ENCODE measurements at places on chromosomes 5 and 9.

- DNase-seq: no peak
Observed at GRCh38 chr5:108386345-108387061, 4.6 kb upstream of the FBXL17 start.

GRCh38 chr9:13266167-13266566, 13.3 kb downstream of the MPDZ start:
- no peak for DNase-seq

GRCh38 chr9:133151601-133152525, 11.9 kb downstream of the GBGT1 start:
- DNase-seq: no peak

GRCh38 chr5:7845557-7845956, 5.4 kb downstream of the CFAP90 start:
- DNase-seq: no peak

- no peak for DNase-seq
Observed at GRCh38 chr9:69894720-69895119, 74.1 kb downstream of the CFAP95 start.

GRCh38 chr5:127367946-127368465, 77.4 kb downstream of the MEGF10 start:
- no peak for DNase-seq

GRCh38 chr9:126490871-126491567, 122.7 kb upstream of the LMX1B start:
- DNase-seq: no peak

- no peak for DNase-seq
Observed at GRCh38 chr9:136175616-136176197, 29.2 kb downstream of the LHX3 start.

- DNase-seq: no peak
Observed at GRCh38 chr5:65468633-65469032, 13.1 kb downstream of the ADAMTS6 start.

GRCh38 chr5:168683247-168683926, 104.2 kb upstream of the PANK3 start:
- no peak for DNase-seq

DNA sequence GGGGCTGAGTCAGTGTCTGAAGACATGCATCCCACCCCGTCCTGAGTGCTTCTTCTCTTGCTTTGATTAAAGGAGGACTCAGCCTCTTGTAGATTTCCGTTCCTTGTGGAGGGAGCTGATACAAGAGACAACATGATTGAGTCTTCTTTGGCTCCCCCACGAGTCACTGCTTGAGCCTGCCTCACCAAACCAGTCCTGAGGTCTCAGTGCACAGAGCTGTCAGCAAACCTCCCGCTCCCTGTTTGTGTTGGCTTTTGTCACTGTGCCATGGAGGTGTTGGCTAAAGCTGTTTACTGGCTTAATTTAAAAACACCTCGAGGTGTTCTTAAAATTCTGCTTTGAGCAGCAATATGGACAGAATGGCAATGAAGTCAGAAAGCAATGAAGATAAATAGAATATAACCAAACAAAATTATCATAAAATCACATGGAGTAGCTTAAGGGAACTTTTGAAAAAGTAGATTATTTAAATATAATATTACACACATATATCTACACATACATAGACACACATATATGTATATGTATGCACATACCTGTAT, 234.1 kb upstream of the ANKRD55 start:
- DNase-seq: no peak

- no peak for DNase-seq
Observed at GRCh38 chr9:112325127-112325526, 8.3 kb downstream of the PTBP3 start.

- DNase-seq: no peak
Observed at GRCh38 chr9:93166699-93167098, 17.2 kb upstream of the WNK2 start.

DNA sequence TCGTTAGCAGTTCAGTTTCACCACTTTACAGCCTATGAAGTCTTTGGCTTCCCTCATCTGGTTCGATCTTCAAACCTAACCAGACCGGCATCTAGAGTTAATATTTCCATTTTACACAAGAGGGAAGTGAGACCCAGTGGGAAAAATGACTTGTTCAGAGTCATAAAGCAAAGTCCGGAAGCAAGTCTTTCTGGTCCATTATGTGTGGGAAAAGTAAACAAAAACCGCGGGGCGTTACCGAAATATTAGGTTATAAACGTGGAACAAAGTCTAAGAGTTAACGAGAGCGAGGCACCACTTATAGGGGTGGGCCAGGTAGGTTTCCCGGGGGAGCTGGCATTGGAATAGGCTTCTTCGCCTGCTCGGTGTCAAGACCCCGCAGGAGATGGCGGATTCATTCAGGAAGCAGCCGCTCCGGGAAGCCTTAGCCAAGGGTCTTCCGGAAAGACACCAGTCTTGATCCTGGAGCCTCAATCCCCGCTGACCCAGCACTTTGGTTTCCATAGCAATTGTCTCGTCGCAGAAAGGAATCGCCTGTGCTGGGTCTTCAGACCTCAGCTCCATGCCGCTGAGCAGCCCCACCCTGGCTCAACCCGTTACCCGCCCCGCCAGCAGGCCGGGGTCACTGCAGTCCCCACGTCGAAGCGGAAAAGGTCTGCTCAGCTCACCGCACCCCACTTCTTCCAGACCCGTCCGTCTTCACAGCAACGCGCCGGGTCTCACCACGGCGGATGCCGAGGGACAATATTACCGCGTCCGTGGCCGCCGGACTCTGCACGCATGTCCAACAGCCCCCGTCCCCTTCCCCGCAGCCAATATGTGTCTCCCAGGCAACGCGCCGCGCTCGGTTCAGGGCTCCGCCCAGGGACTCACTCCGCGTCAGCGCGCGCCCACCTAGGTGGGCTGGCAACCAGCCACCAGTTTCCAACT, at the start of gene C5orf52:
TSS of gene C5orf52 (plus strand) at position 872 of the 930 bp plus-strand sequence. CDS start 82 bp downstream, outside the sequence.
- DNase-seq: peak; percentile 35

GRCh38 chr5:55304584-55304983, 2.9 kb downstream of the DHX29 start:
- no peak for DNase-seq

DNA sequence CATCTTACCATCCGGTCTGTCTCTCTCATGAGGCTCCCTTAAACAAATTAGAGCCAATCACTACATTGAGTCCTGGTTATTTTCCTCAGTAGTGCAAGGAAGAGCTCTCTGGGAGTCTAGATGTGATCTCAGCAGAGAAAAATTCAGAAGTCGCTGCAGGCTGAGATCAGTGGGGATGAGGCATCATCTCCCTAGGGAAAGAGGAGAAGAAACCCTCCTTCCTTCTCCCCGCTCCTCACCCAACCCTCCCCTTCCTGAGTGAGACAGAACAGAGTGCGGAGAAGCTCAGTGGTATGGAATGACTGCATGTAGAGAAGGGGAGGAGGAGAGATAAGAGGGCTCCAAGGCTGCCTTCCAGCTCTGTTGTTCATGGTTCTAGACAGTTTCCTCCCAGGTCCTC, 80.5 kb downstream of the PAPPA start:
- peak; percentile 38 for DNase-seq
